RKO (cell line): ENCODE measurements at places on chromosomes 13 and 19.

DNA sequence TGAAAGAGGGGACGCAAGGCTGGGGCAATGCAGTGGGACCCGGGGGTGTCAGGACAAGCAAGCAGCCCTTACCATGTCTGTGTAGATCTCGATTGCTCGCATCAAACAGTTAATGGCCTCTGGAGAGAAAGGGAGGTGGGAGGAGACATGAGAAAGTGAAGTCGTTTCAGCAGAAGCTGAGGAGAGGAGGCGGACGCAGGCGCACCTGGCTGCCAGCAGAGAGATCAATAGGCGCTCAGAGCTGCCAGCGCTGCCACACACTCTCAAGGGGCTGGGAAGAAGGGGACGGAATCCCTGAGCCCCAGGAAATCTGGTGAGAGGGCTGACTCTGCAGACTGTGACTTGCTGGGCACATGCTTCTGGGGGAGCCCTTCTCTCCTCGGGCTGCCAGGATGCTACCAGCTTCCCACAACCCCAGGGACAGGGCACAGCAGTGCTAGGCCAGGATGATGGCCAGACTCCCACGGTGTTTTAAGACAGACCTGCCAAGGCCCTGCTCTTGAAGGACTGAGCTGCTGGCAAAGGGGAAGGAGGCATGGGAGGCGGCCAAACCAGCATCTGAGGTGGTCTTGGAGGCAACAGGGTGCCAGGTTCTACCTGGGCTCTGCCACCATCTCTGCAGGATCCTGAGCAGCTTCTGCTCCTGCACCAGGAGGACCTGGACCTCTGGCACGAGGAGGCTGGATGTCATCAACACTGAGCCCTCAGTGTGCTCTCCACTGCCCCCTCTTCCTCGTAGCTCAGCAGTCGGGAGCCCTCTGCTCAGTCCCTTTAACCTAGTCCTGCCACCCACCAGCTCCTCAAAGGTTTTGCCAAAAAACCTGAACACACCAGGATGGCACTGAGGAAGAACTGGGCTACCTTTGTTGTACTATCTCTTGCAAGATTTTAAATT, 11.7 kb upstream of the KPTN start:
- DNase-seq: no peak

- DNase-seq: no peak
Observed at GRCh38 chr19:447816-448560, 12.8 kb downstream of the SHC2 start.

- DNase-seq: no peak
Observed at GRCh38 chr13:92150606-92151005, 752.2 kb downstream of the GPC5 start.

DNA sequence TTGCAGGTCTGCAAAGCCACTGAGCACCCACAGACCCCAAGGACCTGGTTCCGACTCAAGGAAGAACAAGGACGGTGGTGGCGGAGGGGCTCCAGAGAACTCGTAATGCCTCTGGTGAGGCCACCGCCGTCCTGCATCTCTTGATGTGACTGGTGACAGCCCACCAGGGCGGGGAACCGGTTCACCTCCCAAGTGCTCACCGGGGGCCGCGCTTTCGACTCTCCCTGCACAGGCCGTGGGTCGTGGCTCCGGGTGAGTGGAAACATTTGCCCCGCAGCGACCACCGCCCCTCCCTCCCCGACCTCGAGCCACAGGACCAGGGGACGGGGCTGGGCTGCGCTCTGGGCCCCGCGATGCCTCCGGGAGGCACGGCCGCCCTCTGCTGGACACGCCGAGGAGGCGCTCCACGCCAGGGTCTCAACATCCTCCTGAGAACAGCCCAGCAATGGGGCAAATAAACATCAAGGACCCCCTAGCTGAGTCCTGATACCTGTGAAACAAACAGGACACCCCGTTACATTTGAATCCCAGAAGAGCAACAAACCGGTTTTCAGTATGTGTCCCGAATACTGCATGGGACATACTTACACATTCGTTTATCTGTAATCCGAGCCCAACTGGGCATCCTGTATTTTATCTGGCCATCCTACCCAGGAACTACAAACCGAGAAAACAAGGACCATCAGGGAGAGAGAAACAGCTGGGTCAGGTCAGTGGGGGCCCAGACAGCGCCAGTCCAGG, 3.9 kb upstream of the PLPP2 start:
- DNase-seq: peak; percentile 23

DNA sequence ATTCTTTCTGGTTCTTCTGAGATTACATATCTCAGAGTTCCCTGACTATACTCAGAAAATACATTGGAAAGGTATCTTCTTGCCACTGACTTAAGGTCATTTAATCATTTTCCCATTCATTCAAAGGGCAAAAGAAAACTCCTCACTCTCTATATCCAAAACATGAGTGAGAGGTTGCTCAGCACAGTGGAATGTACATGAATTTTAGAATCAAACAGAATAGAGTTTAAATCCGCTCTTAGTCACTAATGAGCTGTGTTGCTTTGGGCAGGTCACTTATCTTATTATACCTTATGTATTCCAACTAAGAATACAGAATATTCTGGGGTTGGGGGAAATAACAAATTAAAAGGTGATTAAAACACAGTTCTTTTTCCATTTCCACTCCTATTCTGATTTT, 452.6 kb upstream of the KLF12 start:
- no peak for DNase-seq
